H1 (cell line): ENCODE measurements at places on chromosomes 3 and 15. TPM values are rescaled to one million over a fixed set of nuclear protein-coding genes. Genes with fewer than 3 reads are reported as not detected.

CCRL2 gene
- polyA plus RNA-seq: not detected in 2 replicates

CPNE9 gene
- 6.0 and 7.1 TPM in 2 replicates for polyA plus RNA-seq

KLHDC8B gene
- polyA plus RNA-seq: 20.9 and 21.3 TPM in 2 replicates

CGNL1 gene
- 20.4 and 21.8 TPM in 2 replicates for polyA plus RNA-seq

PTH1R gene
- 0.57 and 1.9 TPM in 2 replicates for polyA plus RNA-seq

TEX264 gene
- 35.6 and 42.0 TPM in 2 replicates for polyA plus RNA-seq

ITPKA gene
- 0.25 and 0.39 TPM in 2 replicates for polyA plus RNA-seq

- H3K4me3 ChIP-seq: no peak overlapping the region
- H3K4me1 ChIP-seq: peaks cover 2% of the 10 kb centered on the region
- no peaks in the 10 kb centered on the region for H3K36me3 ChIP-seq
- DNase-seq: no peak
These were observed 774.7 kb upstream of the NECTIN3 start for GRCh38 chr3:110296885-110297284.

- H3K36me3 ChIP-seq: peaks cover 4% of the 10 kb centered on the region; the same call in 1 of the 2 replicates
- peak within 1 kb of the TSS; percentile 69 for H3K4me3 ChIP-seq
- H3K27ac ChIP-seq: peak within 1 kb of the TSS; percentile 39; the same call in 1 of the 2 replicates
- no peaks in the 10 kb centered on the region for H3K4me1 ChIP-seq
- no peak for DNase-seq
- no peaks in the 10 kb centered on the region for H3K27me3 ChIP-seq
These were observed at the start of gene HDDC3 for GRCh38 chr15:90931828-90932659. HDDC3 (minus strand) TSS chr15:90932549; CDS start chr15:90932540, 9 bp downstream.

- H3K27me3 ChIP-seq: no peaks in the 10 kb centered on the region
- no peaks in the 10 kb centered on the region for H3K36me3 ChIP-seq
- H3K4me3 ChIP-seq: no peak overlapping the region
- DNase-seq: peak; percentile 33
- no peak overlapping the region for H3K27ac ChIP-seq
These were observed 134.2 kb upstream of the NSMCE3 start for GRCh38 chr15:29403772-29404171.

DNA sequence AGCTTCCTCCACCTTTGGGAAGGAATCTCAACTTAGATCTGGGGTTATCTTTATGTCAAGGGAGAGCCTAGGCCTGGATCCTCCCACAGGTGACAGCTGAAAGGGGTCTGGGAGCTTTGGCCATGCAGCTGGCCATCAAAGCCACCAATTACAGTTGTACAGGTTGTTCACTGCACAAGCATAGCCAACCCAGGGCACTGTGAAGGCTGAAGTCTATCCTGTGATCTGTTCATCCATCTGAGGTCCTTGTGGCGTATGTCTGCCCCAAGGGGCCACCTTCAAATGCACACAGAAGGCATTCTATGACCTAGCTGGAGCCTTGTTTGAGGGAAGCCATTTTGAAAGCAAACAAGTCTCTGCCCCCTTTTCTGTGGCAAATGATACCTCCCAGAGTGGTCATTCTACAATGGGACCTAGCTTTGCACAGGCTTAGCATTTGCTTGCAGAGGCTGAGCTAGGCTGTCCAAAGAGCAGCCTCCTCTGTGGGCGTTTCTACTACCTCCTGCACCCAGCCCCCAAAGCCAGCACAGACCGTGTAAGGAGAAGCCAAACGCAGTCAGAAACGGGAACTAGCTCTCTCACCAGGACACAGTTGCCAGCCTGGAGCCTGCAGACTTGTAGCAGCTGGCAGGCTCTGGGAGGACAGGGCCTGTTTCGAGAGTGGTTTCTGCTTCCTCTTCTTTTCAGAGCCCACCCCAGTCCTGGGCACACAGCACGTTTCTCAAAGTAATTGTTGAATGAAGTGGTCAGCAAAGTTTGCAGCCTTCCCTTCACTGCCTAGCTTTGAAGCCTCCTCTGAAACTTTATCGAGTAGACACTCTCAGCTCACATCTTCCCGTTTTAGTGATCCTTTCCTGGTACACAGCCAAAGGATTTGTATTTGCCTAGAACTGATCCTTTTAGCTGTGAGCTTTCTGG is 157.3 kb upstream of the SMAD3 start:
- DNase-seq: no peak
- no peak overlapping the region for H3K4me3 ChIP-seq
- H3K36me3 ChIP-seq: no peaks in the 10 kb centered on the region
- no peaks in the 10 kb centered on the region for H3K27me3 ChIP-seq
- H3K27ac ChIP-seq: no peak overlapping the region

- H3K36me3 ChIP-seq: peaks cover 25% of the 10 kb centered on the region
- H3K27ac ChIP-seq: no peak overlapping the region
- no peaks in the 10 kb centered on the region for H3K4me1 ChIP-seq
- no peak overlapping the region for H3K4me3 ChIP-seq
These were observed 20.1 kb downstream of the IFT122 start for GRCh38 chr3:129460155-129460554.

DNA sequence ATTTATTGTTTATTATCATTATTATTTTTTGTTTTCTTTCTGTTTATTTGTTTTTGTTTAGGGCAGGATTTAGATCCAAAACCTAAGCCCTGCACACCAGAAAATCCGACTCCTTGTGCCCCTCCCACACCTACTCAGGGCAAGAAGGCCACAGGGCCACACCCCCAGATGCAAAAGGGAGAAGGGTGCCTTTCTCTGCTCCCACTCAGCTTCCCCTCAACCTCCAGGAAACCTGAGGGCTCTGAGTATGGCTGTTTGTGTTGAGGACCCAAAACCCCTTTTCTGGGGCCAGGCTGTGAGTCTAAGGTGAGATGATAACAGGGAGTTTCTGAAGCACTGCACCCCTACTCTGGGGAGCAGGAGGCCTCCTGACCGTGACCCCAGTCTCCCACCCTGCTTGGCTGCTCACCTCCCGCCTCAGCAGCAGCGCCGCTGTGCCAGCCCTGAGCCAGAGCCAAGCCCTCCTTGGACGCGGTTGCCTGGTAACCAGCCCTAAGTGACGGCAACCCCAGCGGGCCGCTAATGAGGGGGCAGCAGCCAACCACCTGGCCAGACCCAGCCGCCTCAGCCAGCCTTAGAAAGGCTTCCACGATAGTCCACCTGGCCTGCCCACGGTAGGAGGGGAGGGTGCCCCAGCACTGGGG is 6.4 kb upstream of the C15orf39 start:
- no peaks in the 10 kb centered on the region for H3K36me3 ChIP-seq
- peaks cover 3% of the 10 kb centered on the region for H3K4me1 ChIP-seq
- H3K27ac ChIP-seq: no peak overlapping the region; the same call in 1 of the 2 replicates
- no peaks in the 10 kb centered on the region for H3K27me3 ChIP-seq
- DNase-seq: no peak

DNA sequence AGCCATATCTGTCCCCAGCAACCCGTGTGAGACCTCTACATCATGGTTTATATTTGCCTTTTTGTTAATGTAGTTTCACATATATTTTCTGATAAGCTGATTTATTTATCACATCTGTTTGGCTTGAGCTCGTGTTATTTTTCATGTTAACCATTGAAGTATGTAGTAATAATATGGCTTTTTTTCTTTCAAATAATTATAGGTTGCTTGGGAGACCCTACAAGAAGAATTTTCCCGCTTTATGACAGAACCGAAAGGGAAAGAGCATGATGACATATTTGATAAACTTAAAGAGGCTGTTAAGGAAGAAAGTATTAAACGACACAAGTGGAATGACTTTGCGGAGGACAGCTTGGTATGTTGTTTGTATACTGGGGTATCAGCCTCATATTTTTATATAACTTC is 63.9 kb downstream of the OPA1 start:
- no peak overlapping the region for H3K4me3 ChIP-seq
- H3K4me1 ChIP-seq: peaks cover 11% of the 10 kb centered on the region; the same call in 1 of the 2 replicates
- no peak overlapping the region; the same call in 1 of the 2 replicates for H3K27ac ChIP-seq
- no peak for DNase-seq

GRCh38 chr3:160038862-160039562 is 50.4 kb downstream of the IL12A start:
- DNase-seq: peak; percentile 60
- H3K27ac ChIP-seq: no peak overlapping the region
- H3K36me3 ChIP-seq: no peaks in the 10 kb centered on the region
- 0 out of 2 replicates have a peak, but pooled peaks cover 4% of the 10 kb centered on the region for H3K4me1 ChIP-seq
- H3K4me3 ChIP-seq: peak overlapping the region; percentile 55

DNA sequence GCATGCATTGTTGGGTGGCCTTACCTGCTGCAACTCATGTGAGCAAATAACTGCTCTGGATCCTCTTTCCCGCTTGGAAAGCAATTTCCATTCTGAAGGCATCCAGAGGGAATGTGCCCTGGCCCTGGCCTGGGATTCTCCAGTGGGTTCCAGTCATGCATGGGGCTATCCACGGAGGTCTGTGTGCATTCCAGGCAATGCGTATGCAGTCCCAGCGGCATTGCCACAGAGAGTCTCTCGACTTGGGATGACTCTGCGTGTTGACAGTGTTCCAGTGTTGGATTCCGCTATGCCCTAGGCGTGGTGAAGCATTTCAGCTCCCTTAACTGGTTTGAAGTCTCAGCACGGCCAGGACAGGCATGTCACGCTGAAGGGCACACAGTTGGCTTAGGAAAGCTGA is 113.9 kb downstream of the SNRPN start:
- H3K27me3 ChIP-seq: no peaks in the 10 kb centered on the region
- no peak overlapping the region for H3K27ac ChIP-seq
- DNase-seq: no peak
- no peak overlapping the region for H3K4me3 ChIP-seq

DNA sequence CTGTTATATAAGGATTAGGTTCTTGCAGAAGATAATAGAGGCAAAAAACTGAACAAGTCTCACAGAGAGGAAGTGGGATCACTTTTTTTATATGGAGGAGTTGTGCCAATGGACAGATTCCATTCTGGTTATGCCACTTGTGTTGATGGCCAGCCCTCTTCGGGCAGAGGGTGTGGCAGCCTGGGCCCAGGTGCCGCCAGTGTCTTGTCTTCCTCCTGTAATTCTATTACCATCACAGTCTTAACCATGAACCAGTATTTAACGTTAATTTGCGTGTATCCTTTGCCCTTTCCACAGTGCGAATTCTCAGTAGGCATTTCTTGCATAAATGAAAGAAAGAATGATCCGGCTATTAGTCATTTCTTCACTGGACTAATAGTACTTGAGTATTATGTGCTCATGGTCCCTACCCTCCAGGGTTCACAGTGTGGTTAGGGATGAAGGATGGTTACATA is 7.0 kb upstream of the USP4 start:
- DNase-seq: no peak
- no peaks in the 10 kb centered on the region for H3K4me1 ChIP-seq
- no peaks in the 10 kb centered on the region for H3K36me3 ChIP-seq
- H3K27me3 ChIP-seq: no peaks in the 10 kb centered on the region
- no peak overlapping the region for H3K27ac ChIP-seq

DNA sequence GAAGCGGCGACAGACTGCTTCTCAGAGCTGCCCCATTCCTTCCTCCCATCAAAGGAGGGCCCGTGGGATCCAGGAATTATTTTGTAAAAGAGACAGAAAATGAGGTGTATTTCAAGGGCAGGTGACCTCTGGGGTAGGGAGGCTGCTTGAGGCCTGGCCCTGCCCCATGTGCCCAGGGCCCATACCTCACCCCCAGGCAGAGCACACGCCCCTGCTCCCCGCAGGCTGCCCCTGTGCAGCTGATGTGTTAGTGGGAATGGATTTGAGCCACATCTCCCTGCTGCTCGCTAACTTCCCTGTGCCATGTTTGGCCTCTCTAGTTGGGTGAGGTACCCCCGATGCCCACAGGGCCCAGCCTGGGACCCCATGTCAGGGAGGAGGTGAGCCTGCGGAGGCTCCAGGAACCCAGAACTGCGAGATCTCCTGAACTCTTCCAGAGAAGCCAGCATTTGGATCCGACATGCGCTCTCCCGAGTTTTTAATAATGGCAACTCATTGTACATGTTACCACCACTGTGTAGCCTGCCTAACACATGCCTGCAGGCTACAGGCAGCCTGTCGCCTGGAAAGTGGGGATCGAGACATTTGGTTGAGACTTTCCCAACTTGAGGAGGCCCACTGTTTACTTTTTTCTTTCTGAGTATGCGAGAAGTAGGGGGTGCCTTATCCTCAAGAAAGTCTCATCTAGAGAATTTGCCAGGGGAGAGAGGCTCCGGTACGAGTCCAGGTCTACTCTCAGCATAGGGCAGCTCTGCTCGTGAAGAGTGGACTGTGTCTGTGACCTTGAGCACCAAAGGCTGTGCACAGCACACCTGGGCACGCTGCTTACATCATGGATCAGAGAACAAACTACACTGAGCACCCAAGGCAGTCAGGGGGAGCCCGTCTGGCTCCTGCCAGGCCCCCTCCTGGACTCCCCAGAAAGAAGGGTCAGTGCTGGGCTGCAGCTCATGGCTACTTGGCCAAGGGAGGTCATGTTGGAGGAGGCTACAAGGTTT is 36.1 kb downstream of the PCSK6 start:
- 0 out of 2 replicates have a peak, but pooled peaks cover 2% of the 10 kb centered on the region for H3K4me1 ChIP-seq
- no peaks in the 10 kb centered on the region for H3K36me3 ChIP-seq
- no peaks in the 10 kb centered on the region for H3K27me3 ChIP-seq
- H3K4me3 ChIP-seq: no peak overlapping the region
- no peak for DNase-seq
- H3K27ac ChIP-seq: no peak overlapping the region

GRCh38 chr3:188559072-188559429 is 405.1 kb downstream of the LPP start:
- no peak overlapping the region for H3K27ac ChIP-seq
- H3K4me1 ChIP-seq: no peaks in the 10 kb centered on the region
- no peaks in the 10 kb centered on the region for H3K27me3 ChIP-seq
- DNase-seq: no peak
- no peak overlapping the region for H3K4me3 ChIP-seq

DNA sequence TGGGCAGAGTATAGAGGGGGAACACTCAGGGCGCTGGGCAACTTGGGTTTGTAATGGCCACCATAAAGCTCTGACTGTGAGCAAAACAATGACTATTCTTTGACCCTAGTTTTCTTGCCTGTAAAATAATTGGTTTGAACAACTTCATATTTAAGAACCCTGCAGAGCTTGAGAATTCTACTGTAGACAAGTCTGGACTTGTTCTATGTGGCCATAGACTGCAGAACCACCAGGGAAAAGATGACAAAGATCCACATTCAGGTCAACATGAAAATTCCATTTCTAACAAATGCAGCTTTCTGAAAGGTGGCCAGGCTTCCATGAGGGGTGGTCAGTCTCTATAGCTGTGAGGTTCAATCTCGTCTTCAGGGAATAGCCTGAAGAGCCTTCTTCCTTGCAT is 239.4 kb upstream of the LRRN1 start:
- H3K36me3 ChIP-seq: no peaks in the 10 kb centered on the region
- no peak overlapping the region for H3K4me3 ChIP-seq
- no peaks in the 10 kb centered on the region for H3K27me3 ChIP-seq
- no peaks in the 10 kb centered on the region for H3K4me1 ChIP-seq
